ENCODE measurements at places on chromosomes 12 and 14. TPM values are rescaled to one million over a fixed set of nuclear protein-coding genes. Genes with fewer than 3 reads are reported as not detected.
A peak's percentile ranks its signal among the peaks of the same experiment; 100 is the strongest.

DNA sequence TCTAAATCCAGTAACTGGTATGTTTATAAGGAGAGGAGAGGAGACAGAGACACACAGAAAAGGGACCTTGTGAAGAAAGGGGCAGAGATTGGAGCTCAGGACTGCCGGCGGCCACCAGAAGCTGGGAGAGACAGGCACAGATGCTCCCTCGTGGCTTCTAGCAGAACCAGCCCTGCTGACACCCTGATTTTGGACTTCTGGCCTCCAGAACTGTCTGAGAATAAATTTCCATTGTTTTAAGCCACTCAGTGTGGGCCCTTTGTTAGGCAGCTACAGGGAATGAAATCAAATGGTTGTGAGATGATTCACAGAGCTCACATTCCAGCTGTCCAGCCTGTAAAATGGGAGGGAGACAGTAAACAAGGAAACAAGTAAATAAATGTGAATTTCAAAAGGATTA lies 47.6 kb downstream of the TMEM132C start:
- no peak for DNase-seq

DNA sequence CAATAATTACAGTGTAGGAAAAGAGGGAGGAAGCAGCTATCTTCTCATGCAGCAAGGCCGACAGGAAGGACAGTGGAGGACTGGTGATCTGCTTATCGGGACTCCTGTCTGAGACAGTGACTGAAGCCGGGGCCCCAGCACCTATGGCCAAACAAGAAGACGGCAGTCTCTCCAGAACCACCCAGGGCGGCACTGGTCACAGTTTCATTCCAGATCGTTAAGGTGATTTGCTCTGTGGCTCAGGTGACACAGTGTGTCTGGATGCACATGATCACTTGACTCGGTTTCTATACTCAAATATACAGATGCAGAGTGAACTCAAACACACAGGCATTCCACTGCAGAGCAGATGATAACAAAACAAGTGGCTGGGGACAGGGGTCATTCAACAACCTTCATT lies 52.1 kb upstream of the CORO1C start:
- DNase-seq = no peak

- peak; percentile 27 for DNase-seq
Measured at GRCh38 chr12:62258941-62259630, 1.1 kb upstream of the USP15 start.

DNA sequence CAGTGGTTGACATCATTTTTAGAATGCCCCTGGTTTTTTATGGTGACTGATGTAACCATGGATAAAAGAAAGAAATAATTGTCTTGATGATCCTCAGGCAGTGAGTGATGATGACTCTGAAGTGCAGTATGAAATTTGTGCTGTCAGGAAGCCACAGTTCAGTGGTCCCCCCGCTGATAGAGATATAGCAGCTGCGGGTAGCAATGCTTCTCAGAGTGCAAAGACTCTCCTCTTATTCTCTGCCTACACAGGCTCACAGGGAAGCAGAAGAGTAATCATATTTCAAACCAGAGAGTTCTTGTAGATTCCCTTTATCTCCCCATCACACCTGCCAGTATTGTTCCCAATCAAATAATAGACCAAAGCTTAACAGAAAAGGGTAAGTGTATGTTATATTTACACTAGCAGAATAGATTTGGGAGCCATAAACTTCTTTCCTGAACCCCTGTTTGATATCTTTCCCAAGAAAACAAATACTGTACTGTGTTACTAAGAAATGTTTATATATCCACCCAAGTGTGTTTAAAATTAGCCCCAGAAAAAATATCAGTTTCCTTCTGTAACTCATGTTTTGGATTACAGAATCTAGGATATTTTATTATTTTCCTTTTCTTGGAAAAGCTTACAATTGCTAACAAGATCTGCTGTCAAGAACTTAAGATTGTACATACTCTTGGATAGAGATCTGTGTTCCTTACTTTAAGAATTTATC lies 1817.4 kb upstream of the FLRT2 start:
- DNase-seq = no peak

GRCh38 chr14:54627540-54628363 lies 60.8 kb downstream of the SAMD4A start:
- DNase-seq = peak; percentile 51

- DNase-seq = peak; percentile 75
Measured at GRCh38 chr12:89016970-89017778, 335.1 kb downstream of the DUSP6 start.

DNA sequence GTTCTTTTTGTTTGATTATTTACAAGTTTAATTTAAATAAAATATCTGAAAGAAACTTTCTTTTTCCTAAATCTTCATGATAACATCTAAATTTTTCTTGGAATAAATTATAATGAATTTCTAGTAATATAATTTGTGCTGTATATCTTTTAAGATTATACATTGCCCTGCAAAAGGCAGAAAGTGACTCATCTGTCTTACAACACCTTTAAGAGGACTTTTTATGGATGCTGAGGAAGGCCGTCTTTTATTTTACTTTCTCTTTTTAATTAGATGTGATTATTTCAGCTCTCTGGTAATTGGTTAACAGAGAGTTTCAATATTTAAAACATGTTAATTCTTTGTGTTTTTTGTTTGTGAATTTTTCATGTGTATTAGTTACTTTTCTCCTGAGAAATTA lies 598.4 kb downstream of the RPL10L start:
- DNase-seq = no peak

GRCh38 chr12:16385782-16386646 lies 38.6 kb downstream of the MGST1 start:
- peak; percentile 27 for DNase-seq

- DNase-seq = no peak
Measured at GRCh38 chr14:92143309-92143708, 21.5 kb downstream of the CPSF2 start.

GRCh38 chr12:104964167-104964855 lies 6.2 kb upstream of the SLC41A2 start:
- no peak for DNase-seq

DNA sequence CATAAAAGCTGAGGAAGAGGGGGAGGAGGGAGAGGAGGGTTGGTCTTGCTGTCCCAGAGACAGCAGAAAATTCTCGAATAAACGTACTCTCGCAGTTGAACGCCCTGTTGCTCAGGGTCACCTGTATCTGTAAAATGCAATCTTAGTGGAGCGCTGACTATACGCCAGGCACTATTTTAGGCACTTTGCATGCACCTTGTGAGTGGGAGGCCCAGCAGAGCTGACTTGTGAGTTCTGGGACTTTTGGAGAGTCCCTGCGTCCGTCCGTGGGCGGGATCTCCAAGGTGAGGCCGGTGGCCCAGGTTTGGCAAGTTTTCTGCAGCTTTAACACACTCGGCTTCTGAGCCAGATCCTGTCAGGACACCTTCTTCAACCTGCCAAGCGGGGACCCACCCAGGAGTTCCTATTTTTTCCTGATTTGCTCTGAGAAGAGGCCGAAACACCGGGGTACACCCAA lies 32.5 kb upstream of the PLEKHG6 start:
- DNase-seq = no peak

GRCh38 chr12:12788675-12789368 lies 3.4 kb downstream of the APOLD1 start:
- DNase-seq = peak; percentile 53

DNA sequence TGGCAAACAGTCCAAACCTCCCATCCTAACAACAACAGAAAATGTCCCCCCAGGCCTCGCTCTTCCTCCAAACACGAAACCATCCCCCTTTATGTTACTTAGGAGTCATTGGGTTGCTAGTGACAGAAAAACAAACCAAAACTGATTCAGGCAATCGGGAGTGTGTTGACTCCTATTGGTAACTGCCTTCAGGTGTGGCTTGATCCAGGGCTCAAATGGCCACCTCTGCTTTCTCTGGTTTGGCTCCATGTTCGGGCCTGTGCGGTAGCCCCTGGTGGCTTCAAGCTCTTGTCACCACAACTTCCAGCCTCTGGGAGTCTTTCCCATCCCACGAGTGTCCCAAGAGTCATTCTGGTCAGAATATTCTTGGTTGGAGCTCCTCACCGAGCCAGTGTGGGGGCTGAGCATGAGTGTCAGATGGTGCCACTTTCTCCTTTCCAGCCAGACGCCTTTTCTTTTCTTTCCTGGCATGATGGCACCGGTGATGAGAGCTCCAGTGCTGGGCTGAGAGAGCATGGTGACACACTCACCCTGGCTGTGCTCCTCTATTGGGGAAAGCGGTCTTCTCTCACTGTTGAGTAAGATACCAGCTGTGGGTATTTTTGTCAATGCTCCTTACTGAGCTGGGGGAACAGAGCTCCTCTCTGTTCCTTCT lies 38.6 kb downstream of the NOC4L start:
- DNase-seq = no peak

GRCh38 chr14:36515896-36516718 lies 3.9 kb downstream of the NKX2-1 start:
- DNase-seq = no peak

DNA sequence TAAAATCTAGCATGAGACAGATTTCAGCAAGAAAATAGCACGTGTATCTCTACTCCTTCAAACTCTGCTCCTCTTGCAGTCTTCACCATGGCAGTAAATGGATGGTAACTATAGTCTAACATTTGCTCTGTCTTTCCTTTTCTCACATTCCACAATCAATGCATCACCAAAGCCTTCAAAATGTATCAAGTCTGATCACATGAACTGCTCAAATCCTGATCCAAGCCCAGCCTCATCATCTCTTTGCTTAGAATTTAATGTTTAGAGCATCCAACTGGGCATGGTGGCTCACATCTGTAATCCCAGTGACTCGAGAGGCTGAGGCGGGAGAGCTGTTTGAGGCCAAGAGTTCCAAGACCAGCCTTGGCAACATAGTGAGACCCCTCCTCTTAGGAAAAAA lies 45.9 kb downstream of the CDK17 start:
- DNase-seq = no peak

- no peak for DNase-seq
Measured at GRCh38 chr12:106214571-106214970, 33.2 kb downstream of the CKAP4 start.

DNA sequence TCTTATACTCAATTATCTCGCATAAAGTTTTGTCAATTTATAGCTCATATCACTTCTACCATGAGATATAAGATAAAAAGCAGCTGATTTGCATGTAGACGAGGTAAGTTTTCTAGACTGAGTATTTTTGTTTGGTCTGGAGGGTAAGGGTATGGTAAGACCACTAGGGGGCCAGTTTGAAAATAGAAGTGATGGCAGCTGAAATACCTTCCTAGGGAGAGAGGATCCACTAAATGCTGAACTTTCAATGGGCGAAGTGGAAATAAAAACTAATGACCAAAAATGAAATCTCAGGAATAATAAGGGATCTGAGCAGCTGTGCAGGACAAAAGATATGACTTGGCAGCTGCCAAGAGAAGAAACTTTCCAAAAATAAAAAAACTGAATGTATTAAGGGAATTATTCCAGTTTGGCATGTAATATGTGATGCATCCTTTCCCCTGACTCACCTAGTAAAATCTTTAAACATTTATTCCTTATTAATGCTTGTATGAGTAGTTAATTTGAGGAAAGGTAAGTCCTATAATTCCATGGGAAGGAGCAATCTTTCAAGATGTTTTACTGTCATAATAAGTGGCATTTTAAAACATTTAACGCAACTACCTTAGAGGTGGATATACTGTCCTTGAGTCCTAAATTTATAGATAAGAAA lies 754.5 kb downstream of the C12orf50 start:
- DNase-seq = peak; percentile 44

GRCh38 chr12:50633955-50634354 lies 129.2 kb downstream of the DIP2B start:
- DNase-seq = peak; percentile 82

DNA sequence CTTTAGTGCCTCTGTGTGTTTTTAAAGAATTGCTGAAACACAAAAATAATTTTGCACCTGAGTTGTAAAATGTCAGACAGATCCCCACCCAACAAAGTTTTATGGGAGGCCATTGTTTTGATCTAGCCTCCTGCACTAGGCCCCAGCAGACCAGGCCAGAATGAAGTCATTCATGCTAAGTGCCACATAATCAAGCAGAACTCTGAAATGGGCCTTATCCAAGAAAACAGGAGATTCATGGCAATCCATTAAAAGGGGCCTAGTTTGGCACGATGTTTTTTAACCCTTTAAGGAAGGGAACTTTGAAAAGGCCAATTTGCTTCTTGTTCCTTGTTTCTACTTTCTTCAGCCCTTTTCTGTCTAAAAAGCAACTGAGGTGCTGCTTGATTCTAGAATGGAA lies 260.9 kb downstream of the ITPR2 start:
- no peak for DNase-seq

DNA sequence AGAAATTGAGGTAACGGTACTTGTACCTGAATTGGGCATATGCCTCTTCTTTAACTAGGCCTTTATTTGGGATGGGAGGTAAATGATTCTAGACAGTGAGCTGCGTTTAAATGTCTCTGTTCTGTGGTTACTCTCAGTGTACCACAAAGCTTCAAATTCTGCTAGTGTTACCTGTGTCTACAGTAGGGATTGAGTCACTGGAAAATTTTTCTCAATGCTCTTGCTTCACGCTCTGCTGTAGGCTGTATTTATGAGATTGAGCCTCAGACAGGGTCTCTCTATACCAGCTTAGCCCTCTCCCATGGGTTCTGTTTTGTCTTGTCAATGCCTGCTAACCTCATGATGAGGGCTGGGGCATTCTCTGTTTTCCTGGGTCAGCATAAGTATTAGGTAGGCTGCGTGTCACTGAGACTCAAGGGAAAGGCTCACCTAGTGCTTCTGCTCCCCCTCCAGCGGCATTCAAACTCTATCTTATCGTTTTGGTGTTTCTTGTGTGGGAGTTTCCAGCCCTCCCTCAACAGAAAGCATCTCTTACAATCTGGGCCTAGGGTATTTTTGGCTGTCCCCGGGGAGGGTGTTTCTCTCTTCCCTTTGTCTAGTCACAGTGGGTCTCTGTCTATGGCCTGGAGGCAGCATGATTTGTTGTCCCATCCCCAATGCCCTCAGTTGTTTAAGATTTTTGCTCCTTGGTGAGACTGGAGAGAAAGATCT lies 285.8 kb downstream of the ADGRD1 start:
- no peak for DNase-seq

- DNase-seq = no peak
Measured at GRCh38 chr14:60309867-60310552, 61.0 kb downstream of the PPM1A start.

DNA sequence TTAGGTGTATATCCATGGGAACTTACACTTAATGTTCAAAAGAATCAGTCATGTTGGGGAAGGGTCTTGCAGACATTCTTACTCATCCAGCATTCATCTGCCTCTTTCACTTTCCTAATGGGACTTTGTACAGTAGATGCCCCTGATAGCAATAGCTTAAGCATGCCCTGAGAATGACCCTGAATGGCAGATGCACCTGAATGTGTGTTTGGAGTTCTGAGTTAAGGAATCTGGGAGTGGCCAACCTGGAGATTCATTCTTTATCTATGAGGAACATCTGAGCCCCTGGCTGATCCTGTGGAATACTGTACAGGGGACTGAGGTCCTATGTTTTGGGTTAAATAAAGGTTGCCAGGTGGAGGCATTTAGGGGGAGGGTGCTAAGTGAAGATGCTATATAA lies 71.3 kb upstream of the MANSC4 start:
- no peak for DNase-seq

The VDR gene
- 6.1 TPM for total RNA-seq

The PLCZ1 gene
- not detected for total RNA-seq

The RASAL1 gene
- total RNA-seq = not detected

The CRACR2A gene
- 29.8 TPM for total RNA-seq

The GPR137C gene
- 0.20 TPM for total RNA-seq

The MRPS35 gene
- 69.4 TPM for total RNA-seq

The VWF gene
- total RNA-seq = not detected

The CLEC1B gene
- not detected for total RNA-seq

The TMEM132C gene
- not detected for total RNA-seq

The NTF3 gene
- total RNA-seq = not detected

The NEUROD4 gene
- total RNA-seq = not detected

The SLC5A8 gene
- total RNA-seq = not detected

Data from HT1080 (cell line).